H1 (cell line): ENCODE measurements at places on chromosomes 3 and 15. TPM values are rescaled to one million over a fixed set of nuclear protein-coding genes. Genes with fewer than 3 reads are reported as not detected.

Gene SH3GL3
- total RNA-seq: 16.3 and 19.1 TPM in 2 replicates

Gene SENP8
- 3.6 and 6.0 TPM in 2 replicates for total RNA-seq

Gene PCLAF
- 65.7 and 76.2 TPM in 2 replicates for total RNA-seq

DNA sequence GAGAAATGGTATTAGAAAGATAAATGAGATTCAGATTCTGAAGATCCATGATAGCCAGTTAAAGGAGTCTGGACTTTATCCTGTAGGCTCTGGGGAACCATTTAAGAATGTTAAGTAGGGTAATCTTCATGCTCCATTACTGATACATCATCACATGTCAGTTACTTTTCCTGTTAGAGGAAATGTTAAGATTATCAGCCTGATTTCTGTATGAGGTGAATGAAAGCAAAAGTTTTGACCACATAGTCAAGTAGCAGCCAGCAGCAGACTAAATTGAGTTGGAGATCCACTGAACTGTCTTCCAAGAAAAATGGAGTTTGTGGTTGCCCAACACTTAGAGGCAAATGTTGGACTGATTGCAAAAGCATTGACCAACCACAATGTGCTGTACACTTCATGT lies 4.7 kb upstream of the COPB2 start:
- H3K27ac ChIP-seq: no peak overlapping the region
- no peaks in the 10 kb centered on the region for H3K27me3 ChIP-seq
- H3K4me1 ChIP-seq: no peaks in the 10 kb centered on the region
- H3K4me3 ChIP-seq: no peak overlapping the region
- DNase-seq: no peak
- no peaks in the 10 kb centered on the region for H3K36me3 ChIP-seq

- no peaks in the 10 kb centered on the region for H3K4me1 ChIP-seq
- no peak overlapping the region for H3K4me3 ChIP-seq
- no peak for DNase-seq
- H3K36me3 ChIP-seq: no peaks in the 10 kb centered on the region
- H3K27ac ChIP-seq: no peak overlapping the region
Measured at GRCh38 chr3:177317247-177317646, 120.0 kb upstream of the TBL1XR1 start.

- no peak overlapping the region for H3K4me3 ChIP-seq
- H3K27me3 ChIP-seq: no peaks in the 10 kb centered on the region
- H3K36me3 ChIP-seq: no peaks in the 10 kb centered on the region
- peaks cover 5% of the 10 kb centered on the region for H3K4me1 ChIP-seq
- H3K27ac ChIP-seq: no peak overlapping the region
Measured at GRCh38 chr15:69663982-69664381, 211.4 kb downstream of the RPLP1 start.
